CD8-positive, alpha-beta memory T cell (primary cell): ENCODE measurements at places on chromosomes 2 and 18.

DNA sequence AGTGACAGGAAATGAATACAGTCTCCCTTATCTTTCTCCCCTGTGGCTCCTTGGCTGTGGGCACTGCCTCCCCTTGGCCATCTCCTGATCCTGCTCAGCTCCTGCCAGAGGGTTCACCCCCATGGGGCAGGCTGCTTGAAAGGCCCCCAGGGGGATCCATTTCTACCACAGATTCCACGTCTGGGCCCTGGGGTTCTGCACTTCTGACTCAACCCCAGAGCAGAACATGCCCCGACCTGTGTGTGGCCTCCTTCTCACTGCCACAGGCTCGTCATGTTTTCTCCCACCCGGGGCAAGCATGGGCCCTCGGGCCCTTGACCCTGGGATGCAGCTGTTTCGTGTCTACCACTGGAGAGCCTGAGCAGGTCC is 122.2 kb downstream of the ACKR3 start:
- no peak for DNase-seq

GRCh38 chr2:8607606-8608005 is 74.2 kb upstream of the ID2 start:
- no peak for DNase-seq

DNA sequence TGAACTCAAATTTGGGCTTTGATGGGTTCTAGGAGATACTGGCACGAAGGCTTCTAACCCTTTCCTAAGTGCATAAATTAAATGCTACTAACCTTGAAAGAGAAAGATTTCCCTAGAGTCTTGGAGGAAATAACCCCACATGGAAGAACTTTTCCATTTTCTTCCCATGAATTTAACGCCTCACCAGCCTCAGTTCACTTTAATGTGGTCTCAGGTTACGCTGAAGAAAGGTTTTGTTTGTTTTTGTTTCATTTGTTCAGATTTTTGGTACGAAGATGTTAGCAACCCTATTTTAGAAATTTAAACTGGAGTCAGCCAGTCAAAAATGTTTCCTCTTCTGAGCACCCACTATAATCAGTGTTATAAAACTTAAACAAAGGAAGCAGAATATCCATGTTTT is 30.7 kb downstream of the METTL4 start:
- DNase-seq = no peak

DNA sequence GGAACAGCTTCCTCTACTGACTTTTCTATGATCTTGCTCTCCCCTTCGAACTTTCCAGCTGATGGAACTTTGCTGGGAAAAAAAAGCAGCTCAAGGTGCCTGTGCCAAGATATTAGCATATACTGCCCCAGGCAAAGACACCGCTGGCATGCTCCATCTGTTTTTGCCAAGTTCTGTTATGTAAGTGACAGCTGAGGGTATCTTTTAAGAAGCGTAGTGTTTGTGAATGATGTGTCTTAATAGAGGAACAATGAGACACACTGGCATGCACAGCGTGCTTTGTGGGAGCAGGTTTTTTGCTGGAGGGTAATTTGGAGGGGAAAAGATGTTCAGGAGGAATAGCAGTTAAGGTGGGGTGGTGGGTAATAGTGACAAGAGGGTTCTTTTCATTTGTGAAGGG is 47.8 kb downstream of the SLC4A3 start:
- no peak for DNase-seq

GRCh38 chr2:189221811-189222467 is 42.4 kb upstream of the COL5A2 start:
- DNase-seq = no peak

DNA sequence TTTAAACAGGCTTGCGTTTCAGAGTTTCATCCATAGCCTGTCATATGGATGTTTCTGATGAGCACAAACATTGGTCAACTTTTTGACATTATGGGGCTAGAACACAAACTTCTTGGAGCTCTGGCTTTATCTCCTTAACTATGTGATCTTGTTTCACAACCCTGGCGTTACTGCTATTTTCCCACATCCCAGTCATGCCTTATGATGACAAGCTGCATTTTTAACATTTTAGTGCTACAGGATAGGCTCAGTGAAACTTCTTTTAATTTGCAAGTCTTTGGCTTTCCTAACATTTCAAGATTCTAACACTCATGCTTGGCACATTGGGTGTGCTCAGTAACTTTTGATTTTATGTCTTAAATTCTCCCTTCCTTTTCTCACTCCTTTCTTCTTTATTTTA is 21.0 kb upstream of the PDE1A start:
- DNase-seq = no peak

DNA sequence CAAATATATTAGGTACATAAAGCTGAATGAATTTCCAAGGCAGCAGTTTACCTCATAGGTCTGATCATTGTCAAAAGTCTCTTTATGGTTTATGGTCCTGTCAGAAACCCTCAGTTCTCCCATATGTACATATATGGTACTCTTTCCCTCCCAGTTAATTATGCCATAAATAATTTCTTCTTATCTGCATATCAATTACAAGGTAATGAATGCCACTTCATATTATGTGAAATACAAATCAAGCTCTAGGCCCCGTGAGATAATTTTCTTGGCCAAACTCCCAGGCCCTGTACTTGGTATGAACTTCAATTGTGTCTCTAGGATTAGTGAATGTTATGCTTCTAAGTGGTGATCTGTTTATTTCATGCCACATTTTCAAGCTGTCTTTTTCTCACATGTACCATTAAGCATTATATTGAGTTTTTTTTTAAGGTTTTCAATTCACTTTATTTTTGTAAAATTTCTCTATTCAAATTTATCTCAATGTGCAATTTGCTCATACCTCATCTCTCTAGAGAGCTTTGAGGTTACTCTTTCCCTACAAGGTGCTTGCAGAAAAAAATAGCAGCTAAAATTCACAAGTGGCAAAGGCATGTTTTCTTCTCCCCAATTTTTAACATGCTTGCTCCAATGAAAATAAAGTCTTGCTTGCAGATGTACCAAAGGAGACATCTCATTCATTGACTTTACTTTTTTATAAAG is 430.6 kb upstream of the VRK2 start:
- no peak for DNase-seq

DNA sequence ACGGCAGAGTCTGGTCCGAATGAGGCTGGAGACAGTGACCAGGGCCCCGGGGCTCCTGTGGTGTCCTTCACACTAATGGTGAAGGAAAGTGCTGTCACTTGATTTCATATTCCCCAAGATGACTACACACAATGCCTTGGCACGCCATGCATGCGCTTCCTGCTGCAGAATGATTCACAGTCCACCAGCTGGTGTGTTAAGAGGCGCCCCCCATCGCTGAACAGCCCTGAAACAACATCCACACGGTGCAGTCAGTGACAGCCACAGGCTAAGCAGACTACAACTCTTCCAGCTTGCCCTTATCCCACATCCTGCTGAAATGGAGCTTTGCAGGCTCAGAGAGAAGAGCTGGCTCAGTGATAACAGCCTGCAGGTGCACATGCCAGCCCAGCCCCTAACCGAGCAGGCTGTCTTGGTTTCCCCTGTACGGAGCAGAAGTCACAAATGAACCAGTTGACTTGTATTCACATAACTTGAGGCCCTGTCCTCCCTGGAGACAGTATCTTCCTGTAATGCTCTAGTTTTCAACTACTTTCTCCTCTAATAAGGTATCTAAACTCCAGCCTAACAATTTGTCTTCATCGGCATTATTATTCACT is 24.3 kb upstream of the CDH20 start:
- DNase-seq = no peak

GRCh38 chr2:157837851-157838441 is 38.2 kb downstream of the ACVR1 start:
- no peak for DNase-seq

GRCh38 chr2:165214093-165214492 is 10.2 kb upstream of the SCN3A start:
- no peak for DNase-seq

- DNase-seq = no peak
Measured at GRCh38 chr2:101736861-101737291, 39.4 kb downstream of the MAP4K4 start.

GRCh38 chr18:23828426-23828825 is 139.2 kb downstream of the LAMA3 start:
- DNase-seq = peak; percentile 82

- DNase-seq = no peak
Measured at GRCh38 chr2:156818944-156819343, 382.8 kb downstream of the GPD2 start.

DNA sequence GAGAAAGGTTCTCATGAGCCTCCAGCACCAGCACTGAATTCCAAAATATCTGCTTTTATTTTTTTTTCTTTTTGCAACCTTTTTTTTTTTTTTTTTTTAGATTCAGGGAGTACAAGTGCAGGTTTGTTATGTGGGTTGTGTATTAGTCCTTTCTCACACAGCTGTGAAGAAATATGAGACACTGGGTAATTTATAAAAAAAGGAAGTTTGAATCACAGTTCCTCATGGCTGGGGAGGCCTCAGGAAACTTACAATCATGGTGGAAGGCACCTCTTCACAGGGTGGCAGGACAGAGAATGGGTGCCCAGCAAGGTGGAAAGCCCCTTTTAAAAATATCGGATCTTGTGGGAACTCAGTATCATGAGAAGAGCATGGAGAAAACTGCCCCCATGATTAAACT is 7.9 kb upstream of the TMX3 start:
- no peak for DNase-seq

DNA sequence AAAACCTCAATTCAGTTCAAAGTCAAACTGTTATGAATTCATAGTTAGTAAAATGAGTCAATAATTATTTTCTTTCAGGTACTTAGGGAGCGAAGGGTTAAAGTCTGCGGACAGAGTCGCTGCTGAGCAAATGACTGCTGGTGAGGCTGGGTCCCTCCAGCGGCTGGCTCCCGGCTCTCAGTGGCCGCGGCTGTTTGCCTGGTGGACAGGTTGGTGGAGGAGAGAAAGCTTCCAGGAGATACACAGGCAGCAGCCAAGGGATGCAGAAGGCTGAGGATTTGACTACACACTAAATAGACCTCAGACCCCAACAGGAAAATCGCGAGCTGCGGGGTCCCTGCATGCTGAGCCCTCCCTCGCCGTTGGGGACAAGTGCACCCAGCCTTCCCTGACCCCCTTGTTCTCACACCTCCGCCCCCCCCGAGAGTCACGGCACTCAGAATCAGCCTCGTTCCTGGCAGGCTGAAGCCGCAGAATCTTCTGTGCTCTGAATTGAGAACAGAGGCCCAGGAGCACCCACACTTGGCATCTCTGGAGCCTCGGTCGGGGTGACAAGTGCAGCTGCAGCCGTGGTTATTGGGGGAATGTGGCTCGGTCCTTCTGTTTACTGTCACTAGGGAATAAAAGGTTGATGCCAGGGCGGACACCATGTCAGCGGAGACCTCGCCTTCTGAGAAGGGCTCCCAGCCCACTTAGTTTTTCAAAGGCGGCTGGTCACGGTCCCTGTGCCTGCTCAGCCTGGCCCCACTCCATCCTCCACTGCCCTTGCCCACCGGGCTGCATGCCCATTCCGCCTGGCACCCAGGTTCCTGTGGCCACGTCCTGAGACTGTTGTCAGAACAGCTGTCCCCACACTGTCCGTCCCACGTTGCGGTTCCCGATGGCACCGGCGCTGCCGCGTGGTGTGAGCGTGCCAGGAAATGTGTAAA is 74.0 kb downstream of the SLC66A2 start:
- DNase-seq = no peak

DNA sequence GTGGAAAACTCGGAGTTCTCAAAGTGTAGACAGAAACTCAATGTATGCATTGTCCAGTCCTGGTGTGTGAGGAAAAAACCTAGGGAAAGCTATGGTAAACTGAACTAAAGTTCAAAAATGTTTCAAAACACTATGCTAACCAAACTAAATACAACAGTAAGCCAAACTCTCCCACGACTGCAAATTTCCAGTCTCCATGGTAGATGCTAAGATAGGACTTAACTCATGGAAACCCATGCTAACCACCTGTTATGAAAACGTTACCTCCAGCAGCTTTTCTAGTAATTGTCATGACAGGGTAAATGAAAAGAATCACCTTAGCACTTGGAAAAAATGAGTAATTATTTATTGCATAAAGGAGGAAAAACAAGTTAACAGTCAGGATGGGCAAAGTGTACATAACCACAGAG is 135.7 kb upstream of the EPC2 start:
- no peak for DNase-seq

DNA sequence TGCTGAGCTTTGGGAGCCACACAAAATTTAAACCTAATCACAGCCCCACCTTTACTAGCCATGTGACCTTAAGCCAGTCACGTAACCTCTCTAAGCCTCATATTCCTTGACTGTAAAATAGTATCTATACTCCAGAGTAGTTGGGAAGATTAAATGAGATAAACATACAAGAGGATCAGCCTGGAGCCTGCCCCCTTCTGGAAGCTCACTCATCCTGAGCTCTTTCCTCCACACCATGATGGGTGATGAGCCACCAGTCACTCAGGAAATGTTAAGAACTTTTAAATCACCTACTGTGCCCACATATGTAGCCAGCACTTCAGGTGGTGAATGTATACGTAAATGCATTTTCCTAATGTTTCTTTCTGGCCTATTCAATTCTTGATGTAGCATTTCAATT is 195.9 kb upstream of the DDX18 start:
- DNase-seq = no peak

DNA sequence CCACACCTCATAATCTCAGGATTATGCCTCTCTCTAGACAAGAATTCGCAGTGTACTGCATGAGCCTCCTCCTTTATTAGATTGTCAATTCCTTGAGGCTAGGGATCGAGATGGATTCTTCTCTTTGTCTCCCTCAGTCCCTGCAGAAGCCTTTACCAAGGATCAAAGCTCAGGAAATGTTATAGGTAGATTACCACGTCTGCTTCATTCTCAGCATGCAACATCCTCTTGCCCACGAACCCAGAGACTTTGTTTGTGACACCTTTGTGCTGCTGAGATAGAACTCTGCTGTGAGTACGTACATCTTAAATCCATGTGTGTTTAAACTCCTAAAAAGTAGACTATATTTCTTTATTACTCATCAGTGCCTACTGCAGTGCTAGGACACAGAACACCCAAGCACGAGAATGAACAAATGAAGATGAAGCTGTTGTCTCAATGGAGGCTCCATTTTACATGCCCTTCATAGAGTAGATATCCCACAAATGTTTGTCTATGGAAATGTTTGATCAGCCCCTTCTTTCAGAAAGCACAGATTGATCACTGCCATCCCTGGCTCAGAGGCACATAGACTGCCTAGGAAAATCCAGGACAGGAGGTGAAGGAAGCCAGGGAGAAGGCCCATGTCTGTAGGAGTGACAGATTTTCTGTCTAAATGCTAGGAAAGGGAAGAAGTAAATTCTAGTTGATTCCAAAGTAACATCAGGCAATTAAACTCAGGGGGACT is 98.8 kb upstream of the KLHL29 start:
- no peak for DNase-seq

DNA sequence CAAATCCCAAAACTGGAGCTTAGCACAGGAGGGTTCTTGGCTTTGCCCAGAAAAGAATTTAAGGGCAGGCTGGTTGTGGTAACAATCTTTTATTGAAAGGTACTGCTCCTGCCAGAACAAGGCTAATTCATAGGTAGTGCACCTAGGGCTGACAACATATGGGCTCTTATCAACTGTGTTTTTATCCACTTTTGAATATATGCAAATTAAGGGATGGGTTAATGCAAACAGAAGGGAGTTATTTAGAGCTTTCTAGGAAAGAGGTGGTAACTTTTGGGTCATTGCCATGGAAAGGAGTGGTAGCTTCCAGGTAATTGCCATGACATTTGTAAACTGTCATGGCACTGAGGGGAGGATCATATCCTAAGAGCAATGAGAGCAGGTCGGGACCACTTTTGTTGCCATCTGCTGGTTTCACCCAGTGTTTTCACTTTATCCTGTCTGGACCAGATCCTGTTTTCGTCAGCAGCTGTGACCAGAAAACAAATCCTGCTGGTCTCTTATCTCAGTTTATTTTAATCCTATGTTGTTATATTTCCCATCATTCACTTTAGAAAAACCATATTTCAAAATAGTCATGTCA is 981 bp downstream of the C2orf66 start:
- DNase-seq = no peak

- DNase-seq = no peak
Measured at GRCh38 chr2:215338883-215339679, 27.2 kb downstream of the ATIC start.
